Anterior cingulate cortex (tissue), 58 donors: ENCODE measurements at places on chromosomes 2 and 18.
A peak's percentile ranks its signal among the peaks of the same experiment; 100 is the strongest.

GRCh38 chr2:234025466-234025865, 25.0 kb upstream of the SPP2 start:
- DNase-seq = no peak

GRCh38 chr18:63528863-63529492, 13.2 kb upstream of the SERPINB12 start:
- DNase-seq = no peak

- DNase-seq = no peak
Measured at GRCh38 chr18:77110400-77110799, 22.2 kb downstream of the MBP start.

DNA sequence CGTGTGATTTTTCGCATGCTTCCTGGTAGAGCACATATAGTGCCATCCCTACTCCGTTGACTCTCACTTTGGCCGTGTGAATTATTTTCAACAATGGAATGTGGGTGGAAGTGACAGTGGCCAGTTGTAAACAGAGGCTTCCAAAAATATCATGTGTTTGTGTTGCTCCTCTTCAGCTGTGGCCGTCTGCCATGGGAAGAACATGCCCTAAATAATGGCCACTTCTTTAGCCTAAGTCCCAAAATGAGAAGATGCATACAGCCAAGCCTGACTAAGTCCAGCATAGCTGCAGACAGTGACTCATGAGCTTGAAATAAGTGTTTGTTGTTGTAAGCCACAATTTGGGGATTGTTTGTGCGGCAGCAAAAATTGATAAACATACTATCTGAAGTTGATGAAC, 8.9 kb upstream of the GALNT1 start:
- DNase-seq = no peak

GRCh38 chr2:10447895-10448575, at the start of gene ODC1:
ODC1 (minus strand) TSS chr2:10448327; CDS start chr2:10445032, 3,295 bp downstream.
- DNase-seq = peak; percentile 89

DNA sequence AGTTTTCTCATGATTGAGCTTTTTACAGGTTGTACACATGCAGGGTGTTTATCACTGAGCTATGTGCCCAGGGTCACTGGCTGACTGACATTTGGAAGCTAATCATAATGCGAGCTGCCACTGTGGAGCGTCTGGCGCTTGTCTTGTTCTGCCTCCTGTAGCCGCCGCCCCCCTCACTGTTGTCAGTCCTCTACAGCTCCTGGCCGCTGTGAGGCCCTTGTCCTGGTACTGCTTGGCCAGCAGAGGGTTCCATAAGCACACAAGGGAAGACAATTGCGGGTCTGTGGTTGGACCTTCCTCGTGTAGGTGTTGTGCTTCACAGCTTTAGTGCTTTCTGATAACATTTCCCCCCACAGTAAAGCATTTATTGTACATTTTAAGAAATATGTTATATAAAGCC, 105.6 kb upstream of the LDLRAD4 start:
- DNase-seq = no peak
